ENCODE measurements at places on chromosomes 6 and 20.

GRCh38 chr6:14265049-14266021 is 147.8 kb downstream of the CD83 start:
- DNase-seq, result no peak

GRCh38 chr6:45260696-45261095 is 67.4 kb upstream of the RUNX2 start:
- DNase-seq, result no peak

GRCh38 chr6:818196-818595 is 125.3 kb upstream of the EXOC2 start:
- DNase-seq, result no peak

GRCh38 chr6:149897015-149897697 is 757 bp downstream of the RAET1E start:
- DNase-seq, result peak; percentile 15

GRCh38 chr20:21702016-21702415 is 3.4 kb upstream of the PAX1 start:
- DNase-seq, result no peak

- no peak for DNase-seq
Measured at GRCh38 chr6:71197780-71198179, 90.8 kb upstream of the OGFRL1 start.
